Neuronal stem cell (in vitro differentiated cells): ENCODE measurements at places on chromosomes 7 and 10.

- no peak overlapping the region for H3K4me3 ChIP-seq
- peaks cover 1% of the 10 kb centered on the region for H3K4me1 ChIP-seq
- H3K27ac ChIP-seq = no peak overlapping the region
- DNase-seq = no peak
- no peaks in the 10 kb centered on the region for H3K36me3 ChIP-seq
Measured at GRCh38 chr7:38339953-38340819, 66.8 kb upstream of the TARP start.

DNA sequence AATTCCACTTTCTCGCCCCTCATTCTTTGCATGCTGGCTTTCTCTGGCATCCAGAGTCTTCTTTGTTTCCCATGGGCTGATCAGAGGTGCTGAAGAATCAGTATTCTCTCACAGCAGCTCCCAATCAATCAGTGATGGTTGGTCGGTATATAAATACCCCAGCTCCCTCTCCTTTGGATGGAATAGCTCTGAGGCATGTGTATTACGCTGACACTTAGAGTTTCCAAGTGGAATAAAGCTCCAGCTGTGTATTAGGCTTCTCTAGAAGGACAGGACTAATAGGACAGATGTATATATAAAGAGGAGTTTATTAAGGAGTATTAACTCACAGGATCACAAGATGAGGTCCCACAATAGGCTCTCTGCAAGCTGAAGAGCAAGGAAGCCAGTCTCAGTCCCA lies 218.3 kb upstream of the GRB10 start:
- no peaks in the 10 kb centered on the region for H3K27me3 ChIP-seq
- DNase-seq = no peak
- no peak overlapping the region for H3K4me3 ChIP-seq

DNA sequence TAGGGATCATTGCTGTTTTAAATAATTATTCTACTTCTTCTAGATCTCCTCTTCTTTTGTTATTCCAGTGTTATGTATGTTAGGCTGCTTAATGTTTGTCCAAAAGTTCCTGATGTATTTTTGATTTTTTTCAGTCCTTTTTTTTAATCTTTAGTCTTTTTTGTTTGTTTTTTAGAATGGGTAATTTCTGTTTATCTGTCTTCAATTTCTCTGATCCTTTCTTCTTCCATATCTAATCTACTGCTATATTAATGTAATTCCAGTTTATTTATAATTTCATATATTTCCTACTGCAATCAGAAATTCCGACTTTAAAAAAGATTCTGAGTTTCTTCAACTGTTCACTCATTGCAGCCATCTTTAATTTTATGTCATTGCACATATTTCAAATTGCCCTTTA lies 452.8 kb upstream of the POT1 start:
- H3K36me3 ChIP-seq = no peaks in the 10 kb centered on the region
- H3K27me3 ChIP-seq = no peaks in the 10 kb centered on the region
- H3K27ac ChIP-seq = no peak overlapping the region
- no peak overlapping the region for H3K4me3 ChIP-seq
- no peak for DNase-seq

DNA sequence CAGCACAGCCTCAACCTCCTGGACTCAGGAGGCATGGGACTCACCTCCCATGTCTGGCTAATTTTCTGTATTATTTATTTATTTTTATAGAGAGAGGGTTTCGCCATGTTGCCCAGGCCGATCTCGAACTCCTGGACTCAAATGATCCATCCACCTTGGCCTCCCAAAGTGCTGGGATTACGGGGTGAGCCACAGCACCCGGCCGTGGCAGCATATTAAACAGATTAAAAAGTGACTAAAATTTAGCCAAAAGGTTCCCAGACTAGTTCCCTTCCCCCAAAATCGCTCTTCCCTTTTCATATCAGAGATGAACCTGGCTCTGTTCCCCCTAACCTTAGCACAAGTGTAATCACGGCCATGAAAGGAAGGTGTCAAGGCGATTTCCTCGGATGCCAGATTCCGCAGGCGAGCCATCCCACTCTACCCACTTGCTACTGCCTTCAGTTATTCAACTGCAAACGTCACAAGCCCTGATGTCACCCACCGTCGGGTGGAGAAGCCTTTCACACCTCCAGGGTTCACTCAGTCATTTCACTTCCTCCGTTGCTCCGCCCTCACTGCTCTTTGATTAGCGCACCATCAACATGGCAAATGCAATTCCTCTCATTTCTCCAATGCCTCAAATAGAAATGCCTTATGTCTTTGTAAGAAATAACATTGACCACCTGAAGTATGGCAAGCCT lies 104.7 kb upstream of the RHEB start:
- no peak overlapping the region for H3K27ac ChIP-seq
- no peaks in the 10 kb centered on the region for H3K27me3 ChIP-seq
- H3K4me3 ChIP-seq = no peak overlapping the region
- no peak for DNase-seq
- H3K4me1 ChIP-seq = peaks cover 2% of the 10 kb centered on the region
- no peaks in the 10 kb centered on the region for H3K36me3 ChIP-seq

GRCh38 chr7:132526111-132526740 lies 50.0 kb downstream of the PLXNA4 start:
- no peak for DNase-seq
- H3K27ac ChIP-seq = no peak overlapping the region
- H3K27me3 ChIP-seq = no peaks in the 10 kb centered on the region
- no peaks in the 10 kb centered on the region for H3K4me1 ChIP-seq
- H3K4me3 ChIP-seq = no peak overlapping the region

- peaks cover 21% of the 10 kb centered on the region for H3K4me1 ChIP-seq
- no peak for DNase-seq
- no peak overlapping the region for H3K4me3 ChIP-seq
- H3K27ac ChIP-seq = no peak overlapping the region
- H3K36me3 ChIP-seq = peaks cover 70% of the 10 kb centered on the region
Measured at GRCh38 chr10:125032474-125033020, 90.6 kb downstream of the ZRANB1 start.

DNA sequence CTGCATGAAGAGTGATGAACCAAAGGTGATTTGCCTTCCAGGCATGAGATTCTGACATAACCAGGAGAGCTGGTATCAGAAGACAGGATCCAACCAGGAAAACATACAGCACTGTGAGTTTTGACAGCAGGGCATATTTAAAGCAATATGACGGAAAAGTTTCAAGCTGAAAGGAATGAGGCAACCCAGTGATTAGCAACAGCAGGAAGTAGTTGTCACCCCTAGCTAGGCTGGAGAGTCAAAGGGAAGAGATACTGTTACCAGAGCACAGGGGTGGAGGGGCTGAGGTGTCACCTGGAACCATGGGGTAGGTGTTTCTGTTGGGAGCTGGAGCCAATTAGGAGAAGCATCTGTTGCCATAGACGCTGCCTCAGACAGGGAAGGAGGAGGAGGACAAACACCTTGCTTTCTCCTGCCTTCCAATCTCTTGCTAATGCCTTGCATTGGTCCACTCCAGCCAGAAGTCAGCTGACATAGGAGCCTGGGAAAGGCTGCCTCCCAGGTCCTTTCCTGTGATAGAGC lies 125.4 kb upstream of the SORCS3 start:
- H3K4me3 ChIP-seq = no peak overlapping the region
- no peak overlapping the region for H3K27ac ChIP-seq
- H3K4me1 ChIP-seq = no peaks in the 10 kb centered on the region
- no peak for DNase-seq
- no peaks in the 10 kb centered on the region for H3K27me3 ChIP-seq

- H3K36me3 ChIP-seq = no peaks in the 10 kb centered on the region
- H3K4me1 ChIP-seq = peaks cover 3% of the 10 kb centered on the region
- H3K4me3 ChIP-seq = no peak overlapping the region
- no peaks in the 10 kb centered on the region for H3K27me3 ChIP-seq
Measured at GRCh38 chr10:82922046-82922445, 1047.1 kb downstream of the NRG3 start.

- H3K4me1 ChIP-seq = no peaks in the 10 kb centered on the region
- H3K27me3 ChIP-seq = no peaks in the 10 kb centered on the region
- DNase-seq = no peak
- H3K4me3 ChIP-seq = no peak overlapping the region
- no peaks in the 10 kb centered on the region for H3K36me3 ChIP-seq
Measured at GRCh38 chr10:13938950-13939349, 352.2 kb downstream of the PRPF18 start.

GRCh38 chr10:104232613-104233102 lies 494 bp upstream of the CFAP43 start:
- DNase-seq = no peak
- H3K4me3 ChIP-seq = peak overlapping the region; percentile 87
- H3K36me3 ChIP-seq = no peaks in the 10 kb centered on the region
- no peak overlapping the region for H3K27ac ChIP-seq

DNA sequence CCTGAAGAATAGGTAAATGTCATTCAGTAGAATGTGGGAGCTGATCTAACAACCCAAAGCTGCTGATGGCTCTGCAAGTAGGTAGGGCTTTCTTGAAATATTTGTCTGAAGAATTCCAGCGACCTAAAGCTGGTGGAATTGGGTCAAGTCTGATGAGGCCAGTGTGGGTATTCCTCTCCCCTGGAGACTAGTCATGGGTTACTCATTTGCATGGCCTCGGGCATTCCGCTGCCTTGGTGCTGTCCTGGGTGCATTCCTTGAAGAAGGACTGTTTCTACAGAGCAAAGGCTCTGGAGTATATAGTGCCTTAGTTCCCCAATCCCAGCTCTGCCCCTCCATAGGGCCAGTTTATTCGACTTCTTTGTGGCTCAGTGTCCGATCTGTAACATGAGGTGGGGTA lies 19.2 kb downstream of the PDK4 start:
- no peaks in the 10 kb centered on the region for H3K36me3 ChIP-seq
- no peak for DNase-seq
- H3K27ac ChIP-seq = no peak overlapping the region
- no peak overlapping the region for H3K4me3 ChIP-seq
- H3K4me1 ChIP-seq = no peaks in the 10 kb centered on the region
- H3K27me3 ChIP-seq = no peaks in the 10 kb centered on the region

DNA sequence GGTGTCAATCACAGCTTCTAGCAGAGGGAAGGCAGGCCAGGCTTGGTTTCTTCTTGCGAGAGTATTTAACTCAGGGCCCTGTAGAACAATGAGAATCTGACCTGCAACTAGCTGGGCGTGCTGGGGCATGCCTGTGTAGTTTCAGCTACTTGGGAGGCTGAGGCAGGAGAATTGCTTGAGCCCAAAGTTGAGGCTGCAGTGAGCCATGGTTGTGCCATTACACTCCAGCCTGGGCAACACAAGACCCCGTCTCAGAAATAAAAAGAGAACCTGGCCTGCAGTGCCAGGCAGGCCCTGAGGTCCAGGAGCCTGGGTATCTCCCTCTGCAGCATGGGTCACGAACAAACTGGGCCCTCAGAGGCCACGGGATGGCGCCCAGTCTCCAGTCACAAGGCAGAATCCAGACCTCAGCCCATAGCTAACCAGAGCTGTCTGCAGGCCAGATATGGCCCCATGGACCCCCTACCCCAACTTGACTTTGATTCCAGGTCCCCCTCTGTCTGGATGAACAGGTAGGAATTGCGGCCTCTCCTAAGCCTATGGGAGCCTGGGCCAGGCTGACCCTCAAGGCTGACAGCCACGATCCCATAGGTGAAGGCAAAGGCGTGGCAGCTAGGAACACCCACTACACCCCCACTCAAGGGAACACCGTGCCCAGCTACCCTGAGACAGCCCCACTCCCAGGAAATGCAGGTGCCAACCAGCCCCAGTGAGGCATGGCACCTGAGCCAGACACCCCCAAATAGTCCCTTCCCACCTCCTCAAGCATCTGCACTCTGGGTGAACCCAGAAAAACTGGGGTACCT lies 102.7 kb upstream of the TNRC18 start:
- DNase-seq = no peak
- peaks cover 22% of the 10 kb centered on the region for H3K4me1 ChIP-seq
- H3K27me3 ChIP-seq = no peaks in the 10 kb centered on the region
- H3K4me3 ChIP-seq = no peak overlapping the region
- peak overlapping the region; percentile 84 for H3K27ac ChIP-seq

GRCh38 chr7:1794888-1795542 lies 124.9 kb downstream of the ELFN1 start:
- H3K36me3 ChIP-seq = no peaks in the 10 kb centered on the region
- no peak overlapping the region for H3K4me3 ChIP-seq
- H3K27ac ChIP-seq = no peak overlapping the region
- H3K27me3 ChIP-seq = no peaks in the 10 kb centered on the region
- H3K4me1 ChIP-seq = no peaks in the 10 kb centered on the region

GRCh38 chr7:127359011-127359410 lies 33.5 kb downstream of the ZNF800 start:
- DNase-seq = no peak
- H3K4me3 ChIP-seq = no peak overlapping the region
- H3K4me1 ChIP-seq = no peaks in the 10 kb centered on the region

- no peaks in the 10 kb centered on the region for H3K36me3 ChIP-seq
- H3K27ac ChIP-seq = no peak overlapping the region
- H3K4me1 ChIP-seq = peaks cover 12% of the 10 kb centered on the region
- H3K27me3 ChIP-seq = no peaks in the 10 kb centered on the region
- H3K4me3 ChIP-seq = no peak overlapping the region
- DNase-seq = no peak
Measured at GRCh38 chr10:13499150-13499549, 29.7 kb downstream of the BEND7 start.

- H3K36me3 ChIP-seq = no peaks in the 10 kb centered on the region
- DNase-seq = no peak
- no peaks in the 10 kb centered on the region for H3K27me3 ChIP-seq
- H3K4me1 ChIP-seq = peaks cover 5% of the 10 kb centered on the region
- no peak overlapping the region for H3K4me3 ChIP-seq
Measured at GRCh38 chr10:46233181-46233580, 53.6 kb upstream of the ANTXRL start.

- no peak overlapping the region for H3K4me3 ChIP-seq
- no peak for DNase-seq
- no peaks in the 10 kb centered on the region for H3K36me3 ChIP-seq
- H3K4me1 ChIP-seq = no peaks in the 10 kb centered on the region
- H3K27ac ChIP-seq = peak overlapping the region; percentile 46
Measured at GRCh38 chr10:59078978-59079377, 97.5 kb upstream of the PHYHIPL start.

- no peaks in the 10 kb centered on the region for H3K36me3 ChIP-seq
- no peak overlapping the region for H3K4me3 ChIP-seq
- no peak overlapping the region for H3K27ac ChIP-seq
- no peaks in the 10 kb centered on the region for H3K27me3 ChIP-seq
- peaks cover 2% of the 10 kb centered on the region for H3K4me1 ChIP-seq
- DNase-seq = no peak
Measured at GRCh38 chr7:148898845-148899484, 14.9 kb upstream of the EZH2 start.

- DNase-seq = no peak
- H3K4me1 ChIP-seq = no peaks in the 10 kb centered on the region
- no peak overlapping the region for H3K4me3 ChIP-seq
- peaks cover 5% of the 10 kb centered on the region for H3K27me3 ChIP-seq
- no peaks in the 10 kb centered on the region for H3K36me3 ChIP-seq
- no peak overlapping the region for H3K27ac ChIP-seq
Measured at GRCh38 chr7:35553519-35553918, 141.4 kb downstream of the HERPUD2 start.

DNA sequence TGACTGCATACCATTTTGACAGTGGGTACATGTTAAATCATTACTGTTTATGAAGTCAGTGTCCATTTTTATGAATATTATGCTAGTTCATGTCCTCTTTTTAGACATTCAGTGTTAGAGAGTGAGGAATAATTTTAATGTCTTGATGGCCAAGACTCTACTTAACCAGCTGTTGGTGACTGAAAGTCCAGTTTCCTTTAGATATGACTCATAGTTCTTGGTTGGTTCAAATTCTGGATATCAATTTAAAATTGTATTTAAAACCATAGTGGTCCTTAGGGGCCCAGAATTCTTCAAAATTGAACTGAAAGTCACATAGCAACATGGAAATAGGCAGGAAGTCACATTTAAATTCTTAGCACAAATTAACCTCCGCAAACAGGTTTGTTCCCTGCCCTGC lies 196.5 kb upstream of the PRPS1L1 start:
- no peaks in the 10 kb centered on the region for H3K27me3 ChIP-seq
- H3K27ac ChIP-seq = no peak overlapping the region

GRCh38 chr10:95121904-95122303 lies 52.6 kb upstream of the CYP2C8 start:
- no peaks in the 10 kb centered on the region for H3K27me3 ChIP-seq
- H3K27ac ChIP-seq = no peak overlapping the region
- no peaks in the 10 kb centered on the region for H3K36me3 ChIP-seq
- DNase-seq = no peak
- H3K4me3 ChIP-seq = no peak overlapping the region
- H3K4me1 ChIP-seq = no peaks in the 10 kb centered on the region
